ENCODE measurements at places on chromosomes 3 and 15. TPM values are rescaled to one million over a fixed set of nuclear protein-coding genes. Genes with fewer than 3 reads are reported as not detected.

GOLGA8Q gene
- not detected for total RNA-seq

FETUB gene
- total RNA-seq: not detected

GOLGA8J gene
- not detected for total RNA-seq

C3orf22 gene
- not detected for total RNA-seq

CAPN3 gene
- total RNA-seq: 3.2 TPM

- H3K4me3 ChIP-seq: no peak overlapping the region
- no peak overlapping the region for H3K27ac ChIP-seq
- no peaks in the 10 kb centered on the region for H3K27me3 ChIP-seq
- H3K4me1 ChIP-seq: no peaks in the 10 kb centered on the region
- no peak for DNase-seq
Observed at GRCh38 chr3:12178091-12178820, 19.5 kb upstream of the TIMP4 start.

DNA sequence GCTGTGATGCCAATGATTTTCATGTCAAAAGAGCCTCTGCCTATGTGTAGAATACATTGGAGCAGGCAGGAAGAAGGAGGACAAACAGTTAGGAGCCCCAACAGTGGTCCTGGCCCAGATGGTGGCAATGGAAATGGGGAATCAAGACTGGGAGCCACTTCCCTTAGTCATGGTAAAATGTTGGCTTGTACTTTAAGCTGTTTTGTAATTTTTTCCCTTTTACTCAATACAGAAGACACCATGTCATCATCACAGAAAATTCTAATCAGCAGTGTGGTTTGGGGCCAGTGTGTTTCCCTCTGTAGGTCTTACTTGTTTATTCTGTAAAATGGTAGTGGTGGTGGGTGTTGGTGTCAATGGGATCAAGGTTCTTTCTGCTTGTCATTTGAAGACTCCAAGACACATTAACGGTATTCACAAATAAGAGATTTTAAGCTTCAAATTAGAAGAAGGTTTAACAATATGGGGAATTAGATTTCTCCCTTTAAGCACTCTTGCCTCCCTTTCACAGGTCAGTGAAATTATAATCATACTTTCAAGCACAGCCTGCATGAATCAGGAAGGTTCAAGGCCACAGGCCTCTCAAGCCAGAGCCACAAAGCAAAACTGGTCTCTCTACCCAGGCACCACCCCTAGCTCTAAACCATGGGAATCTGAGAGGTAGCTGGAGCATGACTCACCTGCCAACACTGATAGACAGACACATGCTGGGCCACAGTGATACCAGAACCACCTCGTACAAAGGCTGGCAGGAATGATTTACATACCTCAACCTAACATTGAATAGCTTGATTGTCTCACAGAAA lies 24.9 kb downstream of the SIAH2 start:
- H3K36me3 ChIP-seq: peaks cover 23% of the 10 kb centered on the region
- DNase-seq: no peak
- no peaks in the 10 kb centered on the region for H3K27me3 ChIP-seq
- H3K27ac ChIP-seq: peak overlapping the region; percentile 89

- no peak overlapping the region for H3K27ac ChIP-seq
- no peaks in the 10 kb centered on the region for H3K36me3 ChIP-seq
- no peak for DNase-seq
- H3K4me3 ChIP-seq: no peak overlapping the region
- H3K27me3 ChIP-seq: no peaks in the 10 kb centered on the region
Observed at GRCh38 chr3:22115581-22115980, 364.6 kb upstream of the ZNF385D start.

- no peaks in the 10 kb centered on the region for H3K27me3 ChIP-seq
- H3K4me3 ChIP-seq: no peak overlapping the region
- no peak overlapping the region for H3K27ac ChIP-seq
- H3K36me3 ChIP-seq: no peaks in the 10 kb centered on the region
- H3K4me1 ChIP-seq: no peaks in the 10 kb centered on the region
- no peak for DNase-seq
Observed at GRCh38 chr3:171339598-171339997, 120.6 kb downstream of the TNIK start.

DNA sequence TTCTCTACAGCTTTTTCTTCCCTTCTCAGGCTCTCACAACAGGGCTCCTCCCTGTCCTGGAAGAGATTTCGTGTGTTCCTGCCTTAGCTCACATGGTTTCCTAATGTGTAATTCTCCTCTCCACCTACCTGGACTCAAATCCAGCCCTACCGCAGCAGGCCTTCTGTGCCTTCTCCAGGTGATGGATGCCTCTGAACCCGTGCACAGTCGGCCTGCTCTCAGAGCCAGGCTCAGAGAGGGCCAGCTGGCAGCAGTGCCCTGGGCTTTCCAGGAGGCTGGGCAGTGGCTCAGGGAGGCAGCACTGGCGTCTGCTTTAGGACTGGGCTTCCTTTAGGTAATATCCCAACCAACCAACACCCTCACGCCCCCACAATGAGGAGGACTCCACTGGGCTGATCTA lies 123.2 kb upstream of the TMC3 start:
- no peak for DNase-seq
- H3K27ac ChIP-seq: no peak overlapping the region
- no peaks in the 10 kb centered on the region for H3K27me3 ChIP-seq
- no peaks in the 10 kb centered on the region for H3K36me3 ChIP-seq

All from Karpas-422 (cell line).